ENCODE measurements at places on chromosomes 5 and 9.

GRCh38 chr5:67123819-67124218, 72.8 kb downstream of the CD180 start:
- no peak for DNase-seq

DNA sequence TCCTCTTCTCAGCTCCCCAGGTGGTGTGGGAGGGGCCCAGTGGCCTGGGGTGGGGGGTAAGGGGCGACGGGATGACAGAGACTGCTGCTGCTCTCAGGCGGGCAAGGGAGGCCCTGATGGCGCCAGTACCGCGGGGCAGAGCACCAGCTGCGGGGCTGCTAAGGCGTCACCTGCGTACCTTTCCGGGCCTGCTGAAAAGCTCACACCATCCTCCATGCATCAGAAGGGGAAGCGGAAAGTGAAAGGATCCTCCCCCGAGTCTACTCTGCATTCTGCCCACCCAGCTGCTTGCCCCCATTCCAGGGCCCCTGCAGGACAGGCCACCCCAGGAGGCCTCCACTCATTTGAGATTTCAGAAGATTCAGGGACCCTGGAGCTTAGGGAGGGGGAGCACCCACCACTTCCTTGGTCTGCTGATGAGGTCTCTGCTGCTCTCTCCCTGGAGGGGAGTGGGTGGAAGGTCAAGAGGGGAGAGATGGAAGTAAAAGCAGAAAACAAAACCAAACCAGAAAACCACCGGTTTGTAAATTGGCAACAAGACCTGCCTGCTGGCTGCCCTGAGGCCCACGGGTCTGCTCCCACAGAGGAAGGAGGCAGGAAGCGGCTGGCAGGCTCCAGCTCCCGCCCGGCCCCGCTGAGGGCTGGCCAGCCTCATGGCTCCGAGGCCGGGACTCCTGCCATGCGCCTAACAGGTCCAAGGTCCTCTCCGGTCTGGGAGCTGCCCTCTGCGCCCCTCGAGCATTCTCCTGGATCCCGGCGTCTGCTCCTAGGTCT, 33.6 kb downstream of the PRRT1B start:
- peak; percentile 28 for DNase-seq

DNA sequence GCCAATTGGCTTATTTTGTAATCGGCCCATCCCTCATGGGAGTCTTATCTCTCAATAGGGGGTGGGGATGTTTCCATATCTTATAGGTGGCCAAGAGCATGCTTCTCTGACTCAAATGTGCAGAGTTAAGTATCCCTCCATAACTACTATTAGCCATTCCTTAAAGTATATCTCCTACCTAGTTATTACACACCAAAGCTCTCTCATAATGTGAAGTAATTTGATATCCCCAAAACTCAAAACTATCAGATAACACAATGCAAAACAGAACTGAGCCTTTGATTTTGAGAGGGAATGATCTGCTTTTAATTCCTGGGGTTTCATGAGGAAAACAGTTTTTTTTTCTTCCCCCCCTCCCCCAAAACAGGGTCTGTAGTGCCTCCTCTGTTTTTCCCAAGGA, 28.4 kb downstream of the UNC13B start:
- no peak for DNase-seq

- DNase-seq, result no peak
Measured at GRCh38 chr5:6591671-6592288, 41.1 kb downstream of the NSUN2 start.

- DNase-seq, result no peak
Measured at GRCh38 chr9:129270903-129271431, 92.9 kb upstream of the IER5L start.

DNA sequence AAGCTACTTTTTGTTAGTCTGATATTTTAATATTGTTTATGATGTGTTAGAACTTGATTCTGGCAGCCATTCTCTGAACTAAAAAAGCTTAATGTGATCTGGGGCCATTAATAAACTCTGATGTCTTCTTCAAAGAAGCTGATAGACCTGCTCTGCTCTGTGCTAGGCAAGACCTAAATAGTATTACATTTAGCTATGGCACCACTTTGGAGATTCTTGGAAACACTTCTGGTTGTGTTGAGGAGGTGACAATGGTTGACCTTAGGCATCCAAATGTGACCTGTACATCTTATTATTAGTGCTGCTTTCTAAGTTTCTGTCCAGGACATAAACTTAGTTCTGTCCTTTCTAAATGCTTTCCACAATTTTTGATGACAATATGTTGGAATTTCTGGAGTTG, 21.7 kb upstream of the SCGB3A2 start:
- DNase-seq, result no peak

DNA sequence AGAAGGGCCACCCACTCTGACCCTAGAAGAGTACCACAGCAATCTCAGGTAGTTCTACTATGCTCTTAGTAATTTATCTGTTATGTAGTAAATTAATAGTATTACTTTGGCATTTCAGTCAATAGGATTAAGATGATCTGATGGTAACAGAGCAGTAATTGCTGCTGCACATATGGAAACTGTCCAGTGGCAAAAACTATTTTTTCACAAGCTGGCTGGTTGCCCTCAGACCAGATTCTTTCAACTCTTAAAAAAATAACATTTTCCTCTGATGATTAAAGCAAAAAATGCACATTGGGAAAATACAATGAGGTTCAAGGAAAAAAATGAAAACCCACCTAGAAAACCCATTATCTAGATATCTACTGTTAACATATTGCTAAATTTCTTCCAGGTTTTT, 19.7 kb downstream of the GLRA1 start:
- no peak for DNase-seq

GRCh38 chr9:81581986-81582385, 107.4 kb downstream of the TLE1 start:
- DNase-seq, result no peak

GRCh38 chr5:167872791-167873190, 418.7 kb upstream of the WWC1 start:
- DNase-seq, result no peak

DNA sequence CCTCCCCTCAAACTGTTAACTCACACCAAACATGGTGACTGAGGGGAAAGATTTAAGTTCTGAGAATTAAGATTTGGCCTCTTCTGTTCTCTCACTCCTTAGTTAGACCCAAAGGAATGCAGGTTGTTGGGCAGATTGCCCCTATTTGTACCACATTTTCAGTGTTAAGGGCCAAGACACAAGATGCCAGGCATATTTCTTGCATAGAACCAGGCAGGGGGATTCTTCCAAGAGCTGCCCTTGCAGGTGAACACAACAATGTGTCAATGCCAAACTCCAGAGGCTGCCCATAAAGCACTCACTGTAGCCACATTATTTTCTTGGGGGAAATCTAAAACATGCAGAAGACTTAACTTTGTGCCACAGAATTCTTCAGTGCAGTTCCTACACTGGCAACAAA, 14.7 kb downstream of the MPDZ start:
- no peak for DNase-seq

- DNase-seq, result no peak
Measured at GRCh38 chr9:92342825-92343488, 17.2 kb downstream of the CENPP start.

GRCh38 chr5:108001222-108001621, 330.5 kb upstream of the EFNA5 start:
- no peak for DNase-seq

DNA sequence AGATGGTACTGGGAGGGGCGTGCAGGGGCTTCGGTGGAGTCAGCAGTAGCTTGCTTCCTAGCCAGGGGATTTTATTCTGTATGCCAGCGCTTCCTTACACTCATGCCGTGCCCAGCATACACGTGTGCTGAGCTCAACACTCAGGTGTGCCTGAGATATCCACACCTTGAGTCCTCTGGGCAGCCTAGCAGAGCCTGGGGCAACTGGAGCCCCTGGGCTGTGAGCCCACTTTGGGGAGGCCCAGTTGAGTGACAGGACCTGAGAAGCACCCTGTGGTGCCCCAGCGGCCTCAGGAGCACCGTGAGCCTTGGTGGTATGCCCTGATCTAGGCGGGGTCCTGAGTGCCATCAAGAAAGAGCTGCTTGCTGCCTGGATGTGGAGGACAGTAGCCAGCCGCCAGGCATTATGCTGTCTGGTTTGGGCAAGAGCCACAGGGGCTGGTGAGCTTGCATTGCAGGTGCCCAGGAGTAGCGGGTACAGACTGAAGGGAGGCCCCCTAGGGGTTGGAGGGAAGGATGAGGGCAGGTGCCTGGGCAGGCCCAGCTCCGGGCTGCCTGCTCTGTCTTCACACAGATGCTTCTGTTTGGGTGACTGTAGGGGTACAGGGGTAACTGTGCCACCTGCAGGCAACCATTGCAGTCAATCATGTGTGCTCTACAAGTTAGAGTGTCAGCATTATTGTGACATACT, 42.9 kb downstream of the BNIP1 start:
- DNase-seq, result no peak

DNA sequence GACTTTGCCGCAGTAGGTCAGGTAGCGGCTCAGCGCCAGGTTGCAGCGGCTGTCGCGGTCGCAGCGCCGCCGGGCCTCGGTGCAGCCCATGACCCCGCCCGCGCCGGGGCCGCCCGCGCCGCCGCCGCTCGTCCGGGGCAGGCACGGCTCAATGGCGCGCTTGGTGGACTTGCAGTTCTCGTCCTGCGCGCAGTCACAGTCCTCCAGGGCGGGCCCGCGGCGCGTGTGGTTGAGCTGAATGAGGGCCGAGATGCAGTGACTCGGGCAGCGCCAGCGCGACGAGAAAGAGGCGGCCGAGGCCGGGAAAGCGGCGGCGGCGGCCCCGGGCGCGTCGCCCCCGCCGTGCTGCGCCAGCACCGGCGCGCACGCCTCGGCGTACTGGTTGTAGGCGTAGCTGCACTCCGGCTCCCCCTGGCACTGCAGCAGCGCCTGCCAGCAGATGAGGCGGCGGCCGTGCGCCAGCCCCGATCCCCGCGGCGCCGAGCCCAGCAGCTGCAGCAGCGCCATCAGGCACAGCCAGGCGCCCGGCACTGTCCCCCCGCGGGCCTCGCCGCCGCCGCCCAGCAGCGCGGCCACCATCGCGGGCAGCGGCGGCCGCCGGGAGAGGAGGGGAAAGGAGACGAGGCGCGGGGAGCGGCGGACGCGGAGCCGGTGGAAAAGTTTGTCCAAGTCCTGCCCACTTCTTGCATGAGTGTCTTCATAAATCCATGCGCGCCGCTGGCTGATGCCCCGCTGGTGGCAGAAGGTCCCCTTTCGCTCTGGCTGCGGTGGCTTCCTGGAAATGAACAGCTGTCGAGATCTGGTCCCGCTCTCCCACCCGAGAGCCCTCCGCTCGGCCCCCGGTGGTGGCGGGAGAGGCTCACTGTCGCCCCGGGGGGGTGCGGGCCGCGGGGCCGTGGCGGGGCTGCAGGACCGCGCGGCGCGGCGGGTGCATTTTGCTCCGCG, 833 bp downstream of the GAS1 start:
- peak; percentile 42 for DNase-seq

GRCh38 chr5:132371603-132371994, 2.1 kb downstream of the SLC22A5 start:
- no peak for DNase-seq

GRCh38 chr5:143182901-143183820, 220.3 kb downstream of the NR3C1 start:
- peak; percentile 56 for DNase-seq

DNA sequence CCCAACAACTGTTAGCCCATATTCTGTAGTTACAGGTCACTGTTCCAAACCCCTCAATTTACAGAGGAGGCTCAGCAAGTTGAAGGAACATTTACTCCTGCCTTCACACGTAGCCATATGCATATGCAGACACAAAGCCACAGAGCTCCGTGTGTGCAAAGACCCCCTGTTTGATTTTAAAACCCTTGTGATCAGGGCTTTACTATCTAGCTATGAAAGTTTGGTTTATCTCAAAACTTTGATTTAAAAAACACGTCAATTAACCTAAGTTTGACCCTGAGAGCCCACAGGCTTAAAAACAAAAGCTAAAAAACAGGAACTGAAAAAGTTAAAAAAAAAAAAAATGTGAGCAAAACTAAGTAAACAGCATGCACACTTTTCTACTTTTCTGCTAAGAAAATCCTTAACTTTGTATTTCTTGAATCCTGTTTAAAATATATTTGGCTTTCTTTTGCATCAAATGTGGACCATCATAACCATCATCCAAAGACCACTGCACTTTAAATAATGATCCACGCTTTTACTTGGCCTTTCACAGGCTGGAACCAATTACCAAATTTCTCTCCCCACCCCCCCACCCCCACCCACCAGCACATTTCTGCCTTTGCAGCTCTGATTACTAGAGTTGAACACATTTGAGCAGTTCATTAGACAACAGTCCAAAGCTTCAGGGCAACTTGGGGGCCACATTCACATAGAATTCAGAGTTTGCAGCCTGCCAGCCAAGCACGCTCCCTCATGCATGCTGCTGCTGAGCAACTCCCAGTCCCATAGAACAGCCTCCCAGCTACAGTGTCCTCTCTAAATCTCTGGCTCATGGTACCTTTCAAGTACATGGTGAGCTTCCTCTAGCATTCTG, 128.8 kb upstream of the MAP3K1 start:
- DNase-seq, result no peak

- DNase-seq, result no peak
Measured at GRCh38 chr5:105754056-105754455, 1916.7 kb downstream of the EFNA5 start.

DNA sequence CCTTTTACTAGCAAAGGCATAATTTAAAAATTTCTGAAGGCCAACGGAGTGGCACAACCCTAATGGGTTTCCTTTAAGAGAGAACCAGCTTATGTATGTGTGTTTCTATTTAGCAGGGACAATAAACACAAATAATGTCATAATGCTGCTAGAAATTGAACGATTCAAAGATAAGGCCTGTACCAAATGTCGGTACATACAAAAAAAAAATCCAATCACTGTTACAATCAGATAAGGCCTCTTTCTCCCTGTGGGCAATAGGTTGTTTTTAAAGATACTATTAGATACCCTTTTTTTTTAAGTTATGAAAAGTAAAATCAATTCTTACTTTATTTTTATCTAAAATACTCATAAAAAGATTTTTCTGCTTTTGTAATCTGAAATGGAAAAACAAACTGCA, 821.0 kb downstream of the PRELID2 start:
- DNase-seq, result no peak

DNA sequence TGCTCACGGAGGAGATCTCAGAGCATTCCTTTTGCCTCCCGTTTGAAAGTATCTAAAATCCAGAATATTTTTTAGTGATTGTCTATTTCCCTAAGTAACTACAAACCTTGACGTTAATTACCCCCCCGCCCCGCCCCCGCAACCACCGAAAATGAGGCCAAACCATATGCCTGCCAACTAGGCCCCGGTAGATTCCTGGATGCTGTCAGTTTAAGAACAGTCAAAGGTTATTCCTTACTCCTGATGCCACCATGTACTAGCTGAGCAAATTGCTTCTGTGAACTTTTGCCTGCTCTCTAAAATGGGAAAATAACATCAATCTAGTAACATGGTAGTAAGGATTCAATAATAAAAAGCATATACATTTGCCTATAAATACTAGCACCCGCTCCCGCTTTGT, 244.8 kb downstream of the SAXO1 start:
- no peak for DNase-seq

DNA sequence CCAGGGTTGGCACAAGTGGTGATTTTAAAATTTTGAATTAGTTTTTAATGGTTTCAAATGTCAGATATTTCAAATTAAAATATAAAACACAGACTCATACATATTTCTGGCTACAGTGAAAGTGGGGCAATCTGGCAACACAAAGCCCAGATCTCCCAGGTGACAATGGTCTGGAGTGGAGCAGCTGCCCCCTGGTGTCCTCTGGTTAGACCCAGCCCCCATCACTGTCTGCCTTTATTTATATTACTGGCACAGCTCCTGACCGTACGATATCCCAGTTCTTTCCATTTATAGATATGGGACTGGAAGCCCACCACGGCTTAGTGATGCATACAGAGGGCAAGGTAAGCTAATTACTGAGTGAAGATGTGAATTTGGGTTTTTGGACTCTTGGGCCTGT, 37.3 kb downstream of the MACIR start:
- DNase-seq, result no peak
